Activated CD8-positive, alpha-beta memory T cell treated with anti-CD3 and anti-CD28 coated beads for 1 hour (primary cell): ENCODE measurements at places on chromosomes 7 and 10.

GRCh38 chr10:103278862-103279298, 1.9 kb downstream of the INA start:
- no peak for DNase-seq

DNA sequence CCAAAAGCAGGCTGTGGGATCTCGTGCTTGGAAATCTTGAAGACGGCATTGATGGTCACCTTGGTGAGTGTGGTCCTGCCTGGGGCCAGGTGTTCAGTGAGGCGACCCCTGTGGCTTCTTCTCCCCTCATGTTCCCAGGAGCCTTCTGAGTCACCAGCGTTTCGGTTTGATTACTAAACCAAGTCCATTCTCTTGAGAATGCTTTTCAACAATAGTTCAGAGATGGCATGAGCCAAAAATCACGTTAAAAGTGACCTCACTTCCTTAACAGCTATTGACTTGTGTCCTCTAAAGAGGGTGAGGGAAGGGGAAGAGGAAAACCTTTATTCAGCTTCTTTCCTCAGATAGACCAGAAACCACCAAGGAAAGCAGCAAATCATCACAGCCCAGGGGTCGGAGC, 315.2 kb downstream of the GATA3 start:
- no peak for DNase-seq

DNA sequence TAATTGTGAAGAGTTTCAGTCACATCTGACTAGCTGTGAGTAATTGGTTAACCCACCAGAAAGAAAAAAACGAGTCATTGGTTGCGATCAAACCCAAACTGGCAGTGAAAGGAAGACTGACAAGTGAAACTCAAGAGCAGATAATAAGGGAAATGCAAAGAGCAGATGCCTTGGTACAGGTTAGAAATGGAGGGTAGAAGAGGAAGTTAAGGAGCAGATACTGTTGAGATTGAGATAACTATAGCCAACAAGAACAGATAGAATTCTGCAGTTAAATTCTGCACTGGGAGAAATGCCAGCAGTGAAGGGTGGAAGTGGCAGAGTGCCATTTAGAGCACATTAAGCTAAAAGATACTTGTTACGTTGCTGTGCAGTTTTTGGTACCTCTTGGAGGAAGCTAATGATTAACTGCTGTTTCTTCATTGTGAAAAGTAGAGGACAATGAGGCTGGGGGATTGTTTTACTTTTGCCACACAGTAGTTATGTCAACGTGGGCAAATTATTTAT, 65.8 kb downstream of the CDK13 start:
- DNase-seq: no peak

- DNase-seq: no peak
Observed at GRCh38 chr7:75996476-75996875, 2.1 kb upstream of the TMEM120A start.

DNA sequence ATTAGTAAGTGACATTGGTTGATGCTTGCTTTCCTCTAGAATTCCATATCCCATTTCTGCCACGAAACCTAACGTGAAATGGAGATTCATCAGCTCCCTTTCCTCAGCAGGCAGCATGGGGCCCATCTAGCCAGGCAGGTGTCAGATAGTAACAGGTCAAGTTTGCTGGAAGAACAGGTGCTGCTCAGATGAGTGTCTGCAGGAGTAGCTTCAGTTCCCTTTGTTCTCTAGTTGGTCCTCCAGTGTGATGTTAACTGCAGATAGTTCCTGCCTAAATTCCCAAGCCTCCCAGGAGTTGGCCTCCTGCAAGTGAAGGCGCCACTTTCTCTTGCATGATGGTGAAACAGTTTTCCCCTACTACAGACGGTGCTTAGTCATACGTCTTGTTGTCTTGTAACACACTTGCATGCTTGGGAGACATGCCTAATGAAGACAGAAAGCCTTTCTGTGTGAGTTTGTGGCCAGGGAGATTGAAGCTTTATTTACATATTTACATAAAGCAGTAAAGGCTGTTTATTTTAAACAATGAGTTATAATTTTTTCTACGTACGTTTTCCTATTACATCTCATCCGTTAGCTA, 175.4 kb downstream of the CHN2 start:
- DNase-seq: no peak
